Inflammatory macrophage treated with lipopolysaccharide for 1 hour (primary cell): ENCODE measurements at places on chromosomes 6 and 20.

- no peak for DNase-seq
Observed at GRCh38 chr20:10313215-10313614, 94.6 kb downstream of the SNAP25 start.

DNA sequence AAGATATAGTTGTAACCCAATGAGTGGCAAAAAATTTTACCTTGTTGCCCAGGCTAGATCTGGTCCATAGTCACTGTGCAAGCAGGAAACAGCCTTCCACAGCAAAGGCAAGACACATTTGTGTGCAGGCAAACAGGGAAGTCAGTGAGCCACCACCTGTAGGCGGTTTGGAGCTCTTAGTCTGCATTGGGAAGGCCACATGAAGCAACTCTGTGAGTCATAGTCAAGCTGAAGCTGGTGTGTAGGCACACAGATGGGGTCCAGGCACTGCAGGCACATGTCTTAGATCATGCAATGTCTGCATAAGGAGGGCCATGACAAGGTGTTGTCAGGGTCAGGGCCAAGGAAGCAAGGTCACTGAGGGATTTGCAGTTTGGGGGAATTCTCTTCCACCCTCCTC, 543.2 kb upstream of the EPHA7 start:
- peak; percentile 47 for DNase-seq

DNA sequence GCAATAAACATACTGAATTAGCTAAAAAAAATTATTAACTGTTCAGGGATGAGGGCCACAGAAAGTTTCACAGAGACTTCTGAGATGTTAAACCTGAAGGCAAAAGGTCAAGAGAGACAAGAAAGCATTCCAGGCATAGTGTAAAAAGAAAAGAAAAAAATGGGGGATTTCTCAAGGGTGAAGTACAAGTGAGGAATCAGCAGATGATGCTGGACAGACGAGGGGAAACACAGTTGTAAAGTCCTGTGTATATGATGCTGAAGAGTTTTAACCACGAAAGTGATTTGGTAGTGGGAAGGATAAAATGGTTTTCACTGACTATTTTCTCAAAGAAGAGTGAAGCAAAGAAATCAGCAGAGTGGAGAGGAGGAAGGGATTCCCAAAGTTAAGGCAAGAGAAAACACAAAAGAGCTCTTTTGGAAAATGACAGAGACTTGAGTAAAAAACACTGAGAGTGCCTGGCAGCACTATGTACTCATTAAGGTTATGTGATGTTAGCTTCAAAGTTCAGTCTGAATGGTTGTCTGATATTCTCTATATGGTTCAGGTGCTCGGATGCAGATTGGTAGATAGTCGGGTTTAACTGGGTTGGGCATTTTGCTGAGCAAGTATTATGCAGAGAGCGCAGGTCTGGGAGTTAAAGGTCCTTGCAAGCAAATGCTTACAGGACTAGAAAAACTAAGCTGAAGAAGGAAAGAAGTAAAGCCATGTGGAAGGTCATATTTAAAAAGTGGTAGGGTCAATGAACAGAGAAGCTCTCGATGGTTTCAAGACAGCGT, 16.4 kb downstream of the RAB23 start:
- no peak for DNase-seq

GRCh38 chr6:129491436-129491835, 218.5 kb downstream of the ARHGAP18 start:
- DNase-seq = no peak

- no peak for DNase-seq
Observed at GRCh38 chr6:130810307-130811030, 16.7 kb upstream of the SMLR1 start.

GRCh38 chr20:584971-585301, 25.2 kb downstream of the TCF15 start:
- no peak for DNase-seq

- DNase-seq = no peak
Observed at GRCh38 chr20:17624551-17625245, 54.8 kb downstream of the DSTN start.

DNA sequence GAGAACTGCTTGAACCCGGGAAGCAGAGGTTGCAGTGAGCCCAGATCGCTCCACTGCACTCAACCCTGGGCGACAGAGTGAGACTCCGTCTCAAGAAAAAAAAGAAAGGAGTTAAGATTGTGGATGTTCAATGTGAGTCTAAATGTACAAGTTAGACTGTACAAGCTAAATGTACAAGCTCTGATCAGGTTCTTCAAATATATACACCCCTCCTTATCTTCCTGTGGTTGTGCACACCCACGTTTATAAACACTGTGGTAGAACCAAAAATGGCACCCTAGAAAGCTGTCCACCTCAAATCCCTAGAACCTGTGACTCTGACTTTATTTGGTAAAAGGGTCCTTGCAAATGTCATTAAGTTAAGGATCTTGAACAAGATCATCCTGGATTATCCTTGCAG, 11.2 kb upstream of the RANBP9 start:
- no peak for DNase-seq

- no peak for DNase-seq
Observed at GRCh38 chr20:14617123-14617522, 279.7 kb upstream of the FLRT3 start.

GRCh38 chr6:17431581-17431980, 38.2 kb downstream of the CAP2 start:
- DNase-seq = no peak

DNA sequence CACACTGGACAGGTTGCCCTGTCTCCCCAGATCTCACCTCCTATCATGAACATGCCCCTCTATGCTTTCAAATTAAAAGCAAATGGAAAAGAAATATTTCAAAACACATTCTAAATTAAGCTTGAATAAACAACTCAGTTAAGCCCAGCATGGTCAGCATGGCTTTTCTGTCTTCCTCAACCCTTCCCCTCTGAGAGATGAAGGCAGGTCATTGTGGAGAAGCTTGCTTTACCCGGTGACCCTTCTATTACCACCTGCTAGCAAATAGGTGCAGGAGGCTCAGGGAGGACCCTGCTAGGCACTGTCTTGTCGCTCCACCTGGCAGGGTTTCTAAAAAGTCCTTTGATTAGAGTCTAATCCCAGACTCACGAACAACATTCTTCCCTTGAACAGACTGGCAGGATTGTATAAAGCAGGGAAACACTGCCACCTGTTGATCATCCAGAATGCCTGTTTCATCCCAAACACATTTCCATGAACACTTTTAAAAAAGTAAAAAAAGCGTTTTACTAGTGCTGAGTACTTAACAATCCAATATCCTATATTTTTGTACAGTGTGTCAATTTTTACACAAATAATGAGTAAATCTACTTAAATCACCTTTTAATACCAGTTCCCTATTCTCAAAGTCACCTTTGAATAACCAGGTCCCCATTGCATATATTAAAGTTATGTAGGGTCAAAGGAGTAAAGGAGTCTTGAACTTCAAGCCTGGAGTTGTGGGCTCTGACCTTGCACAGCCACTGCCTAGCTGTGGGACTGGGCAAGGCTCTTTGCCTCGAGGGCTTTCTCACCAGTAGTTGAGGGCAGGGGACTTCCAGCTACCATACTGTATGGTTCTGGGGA, 75.5 kb downstream of the GPR6 start:
- DNase-seq = peak; percentile 28

GRCh38 chr6:52115145-52115741, 27.8 kb upstream of the PKHD1 start:
- no peak for DNase-seq

- no peak for DNase-seq
Observed at GRCh38 chr20:20210327-20210726, 157.6 kb upstream of the INSM1 start.
